ENCODE measurements at places on chromosomes 2 and 18. TPM values are rescaled to one million over a fixed set of nuclear protein-coding genes. Genes with fewer than 3 reads are reported as not detected.

The NTSR2 gene
- polyA plus RNA-seq: not detected

The PID1 gene
- 5.0 TPM for polyA plus RNA-seq

The SPEG gene
- polyA plus RNA-seq: 12.7 TPM

The MYL1 gene
- polyA plus RNA-seq: not detected

The GNAL gene
- 4.0 TPM for polyA plus RNA-seq

The UGT1A6 gene
- 2.5 TPM for polyA plus RNA-seq

The LGALSL gene
- polyA plus RNA-seq: 33.8 TPM

The CDH2 gene
- polyA plus RNA-seq: 80.9 TPM

The SLC30A3 gene
- polyA plus RNA-seq: 6.0 TPM

The GLI2 gene
- 11.2 TPM for polyA plus RNA-seq

The GCG gene
- polyA plus RNA-seq: not detected

The GPBAR1 gene
- polyA plus RNA-seq: 1.2 TPM

The CRYGC gene
- polyA plus RNA-seq: not detected

The CCDC74B gene
- polyA plus RNA-seq: 17.4 TPM

The OR6B2 gene
- not detected for polyA plus RNA-seq

The SEMA4F gene
- polyA plus RNA-seq: 7.3 TPM

The TP53I3 gene
- 48.8 TPM for polyA plus RNA-seq

The CHN1 gene
- polyA plus RNA-seq: 28.9 TPM

The TMEM247 gene
- polyA plus RNA-seq: not detected

The RPRM gene
- polyA plus RNA-seq: 4.1 TPM

The SKOR2 gene
- polyA plus RNA-seq: not detected
